NCI-H524 (cell line): ENCODE measurements at places on chromosomes 2 and 18.

GRCh38 chr2:232406556-232407310 is at the start of gene ALPG:
Gene ALPG (plus strand): TSS chr2:232406844. CDS start chr2:232406895, 51 bp downstream.
- DNase-seq, result no peak

GRCh38 chr2:71667256-71668182 is 214.2 kb downstream of the DYSF start:
- DNase-seq, result no peak

GRCh38 chr2:147740211-147740927 is 104.5 kb upstream of the ACVR2A start:
- no peak for DNase-seq

- DNase-seq, result no peak
Observed at GRCh38 chr2:1778566-1778965, 34.3 kb upstream of the PXDN start.

GRCh38 chr2:98828793-98829371 is 98.0 kb upstream of the MGAT4A start:
- no peak for DNase-seq

- no peak for DNase-seq
Observed at GRCh38 chr18:61975526-61976326, 82.9 kb upstream of the RNF152 start.
